ENCODE measurements at places on chromosomes 11 and 22. TPM values are rescaled to one million over a fixed set of nuclear protein-coding genes. Genes with fewer than 3 reads are reported as not detected.

Gene ADM2
- total RNA-seq: 3.7 TPM

Gene OR10A2
- not detected for total RNA-seq

Gene INPP5J
- total RNA-seq: under 0.01 TPM

DNA sequence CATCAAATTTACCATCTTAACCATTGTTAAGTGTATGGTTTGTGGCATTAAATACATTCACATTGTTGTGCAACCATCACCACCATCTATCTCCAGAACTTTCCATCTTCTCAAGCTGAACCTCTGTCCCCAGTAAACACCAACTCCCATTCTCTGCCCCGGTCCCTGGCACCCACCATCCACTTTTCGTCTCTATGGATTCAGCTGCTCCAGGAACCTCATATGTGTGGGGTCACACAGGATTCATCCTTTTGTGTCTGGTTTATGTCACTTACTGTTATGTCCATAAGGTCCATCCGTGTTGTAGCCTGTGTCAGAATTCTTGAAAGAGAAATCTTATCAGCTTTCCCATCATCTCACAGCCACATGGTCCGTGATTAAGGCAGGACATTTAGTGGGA, 16.3 kb downstream of the TSPAN32 start:
- no peak for DNase-seq

DNA sequence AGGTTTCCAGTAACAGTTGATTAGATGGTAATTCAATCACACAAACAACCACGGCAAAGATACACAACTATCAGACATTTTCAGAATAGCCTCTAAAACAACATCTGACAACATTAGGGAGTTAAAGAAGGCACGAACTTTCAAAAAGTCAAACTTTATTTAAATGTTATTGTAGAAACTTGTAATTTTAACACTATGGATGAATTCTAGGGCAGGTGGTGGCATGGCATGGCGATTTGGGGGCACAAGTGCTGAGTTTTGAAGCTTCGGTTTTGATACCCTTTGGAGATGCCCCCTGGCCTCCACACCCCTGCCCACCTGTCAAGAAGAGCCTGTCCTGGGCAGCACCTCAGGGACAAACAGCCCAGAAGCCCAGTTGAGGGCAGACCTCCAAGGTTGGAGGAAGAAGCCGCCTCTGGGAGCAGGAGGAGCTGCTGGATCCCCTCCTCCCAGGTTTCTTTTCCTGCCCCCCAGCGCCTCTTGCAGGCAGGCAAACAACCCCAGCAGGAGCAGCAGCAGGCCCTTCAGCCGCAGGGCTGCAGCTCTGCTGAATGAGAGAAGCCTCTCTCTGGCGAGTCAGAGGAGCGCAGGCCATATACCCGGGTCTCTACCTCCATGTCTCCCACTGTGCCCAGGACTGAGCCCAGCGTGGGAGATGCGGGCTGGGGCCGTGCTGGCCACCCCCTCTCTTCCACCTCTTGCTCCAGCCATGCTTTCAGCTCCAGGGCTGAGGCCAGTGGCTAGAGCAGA, 102.1 kb upstream of the IGLL5 start:
- DNase-seq: no peak
